Activated CD8-positive, alpha-beta T cell treated with anti-CD3 and anti-CD28 coated beads for 36 hours (primary cell): ENCODE measurements at places on chromosomes 5 and 9.
A peak's percentile ranks its signal among the peaks of the same experiment; 100 is the strongest.

DNA sequence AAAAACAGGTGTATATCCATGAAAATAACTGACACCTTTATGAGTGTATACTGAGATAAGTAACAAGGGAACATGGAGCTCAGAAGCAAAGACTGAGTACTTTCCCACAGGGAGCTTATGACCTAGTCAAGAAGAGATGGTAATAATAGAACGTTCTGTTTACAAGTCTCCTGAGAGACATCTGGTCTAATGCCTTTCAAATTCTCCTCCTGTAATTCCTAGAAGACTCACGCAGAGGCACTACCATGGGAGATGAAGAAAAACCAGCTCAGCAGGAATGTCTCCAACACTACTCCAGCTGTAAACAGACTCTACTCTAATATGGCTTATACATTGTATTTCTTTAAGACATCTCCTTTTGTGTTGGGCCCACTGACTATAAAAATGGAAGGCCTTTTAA lies 503.6 kb upstream of the TUSC1 start:
- DNase-seq, result no peak

GRCh38 chr5:107396351-107396690 lies 274.4 kb downstream of the EFNA5 start:
- no peak for DNase-seq

- no peak for DNase-seq
These were observed 30.4 kb upstream of the KLF9 start for GRCh38 chr9:70444904-70445303.

DNA sequence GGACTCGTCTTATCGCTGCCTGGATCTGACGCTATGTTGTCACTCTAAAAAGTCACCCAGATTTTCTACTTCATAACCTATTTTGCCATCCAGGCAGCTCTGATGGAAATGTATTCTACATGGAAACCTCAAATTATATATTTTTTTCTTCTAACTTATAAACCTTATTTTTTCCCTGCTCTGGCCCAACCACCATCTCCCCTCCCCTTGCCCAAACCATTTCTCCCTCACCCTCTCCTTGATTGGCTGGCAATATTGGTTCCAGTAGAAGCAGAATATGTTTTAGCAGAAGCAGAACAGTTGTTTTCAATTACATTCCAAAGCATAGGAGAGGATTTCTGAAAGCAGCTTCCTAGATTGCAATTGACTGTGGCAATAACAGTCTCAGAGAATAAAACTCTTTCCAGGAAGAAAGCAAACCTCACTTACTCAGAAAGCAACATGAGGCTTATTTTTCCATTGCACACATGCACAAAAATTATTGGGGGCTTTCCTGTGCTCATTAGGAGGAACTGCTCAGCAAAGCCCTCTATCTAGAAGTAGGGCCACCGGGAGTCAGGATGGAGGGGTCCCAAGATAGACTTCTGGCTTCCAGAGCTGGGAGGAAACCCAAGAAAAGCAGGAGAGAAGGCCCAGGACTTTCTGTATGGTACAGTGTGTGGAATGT lies 191.8 kb downstream of the ESM1 start:
- peak; percentile 35 for DNase-seq

- DNase-seq, result no peak
These were observed 23.1 kb downstream of the POLR1E start for GRCh38 chr9:37508834-37509206.

DNA sequence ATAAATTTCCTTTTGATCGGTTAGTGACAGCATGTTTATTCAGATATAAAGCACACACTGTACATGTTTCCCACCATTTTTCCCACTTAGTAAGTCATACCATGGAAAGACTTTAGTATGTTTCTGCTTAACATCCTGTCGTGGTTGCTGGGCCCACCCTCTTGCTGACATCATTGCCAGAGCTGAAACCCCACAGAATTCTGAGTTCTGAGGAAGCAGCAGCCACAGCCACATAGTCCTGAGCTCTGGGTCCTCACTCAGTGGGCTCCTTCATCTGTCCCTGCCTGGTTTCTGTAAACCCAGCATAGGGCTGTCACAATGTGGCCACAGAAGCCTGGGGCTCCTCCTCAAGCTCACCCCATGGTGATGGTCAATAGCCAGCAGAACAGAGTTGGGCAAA lies 441.5 kb downstream of the ENC1 start:
- DNase-seq, result peak; percentile 32

DNA sequence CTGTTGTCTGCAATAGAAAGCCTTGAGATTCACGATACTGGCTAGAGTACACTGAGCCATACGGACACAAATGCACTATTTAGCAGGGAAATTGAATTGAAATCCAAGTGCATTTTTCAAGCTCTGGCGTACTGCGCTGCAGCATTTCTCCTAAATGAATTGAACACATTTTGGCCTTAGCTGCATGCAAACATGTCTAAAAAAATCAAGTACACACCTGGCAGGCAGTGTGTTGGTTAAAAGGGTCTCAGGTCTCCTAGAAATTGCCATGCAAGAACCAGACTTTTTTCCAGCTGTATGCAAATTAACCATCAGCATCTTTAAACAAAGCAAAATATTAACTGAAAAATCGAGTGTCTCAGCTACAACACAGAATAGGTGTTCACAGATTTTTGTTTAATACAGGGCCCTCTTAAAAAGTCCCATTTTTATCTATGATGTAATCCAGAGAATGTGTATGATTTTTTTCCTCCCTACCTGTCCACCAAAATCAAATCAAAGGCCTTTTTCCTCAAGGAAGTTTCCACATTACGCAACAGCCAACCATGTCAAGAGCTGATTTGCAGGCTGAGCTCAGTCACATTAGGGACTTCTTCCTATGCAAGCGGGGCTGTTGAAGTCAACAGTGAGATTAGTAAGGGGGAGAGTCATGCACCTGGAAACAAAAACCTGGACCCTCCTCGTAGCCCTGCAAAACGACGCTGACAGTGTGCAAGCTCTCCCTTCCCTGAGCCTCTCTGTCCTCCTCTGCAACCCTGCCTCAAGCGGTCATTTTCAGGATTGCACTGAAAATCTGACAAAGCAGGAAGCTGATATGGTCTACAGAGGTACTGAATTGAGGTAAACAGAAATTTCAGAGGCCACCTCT lies 14.1 kb upstream of the SFXN1 start:
- DNase-seq, result peak; percentile 85

DNA sequence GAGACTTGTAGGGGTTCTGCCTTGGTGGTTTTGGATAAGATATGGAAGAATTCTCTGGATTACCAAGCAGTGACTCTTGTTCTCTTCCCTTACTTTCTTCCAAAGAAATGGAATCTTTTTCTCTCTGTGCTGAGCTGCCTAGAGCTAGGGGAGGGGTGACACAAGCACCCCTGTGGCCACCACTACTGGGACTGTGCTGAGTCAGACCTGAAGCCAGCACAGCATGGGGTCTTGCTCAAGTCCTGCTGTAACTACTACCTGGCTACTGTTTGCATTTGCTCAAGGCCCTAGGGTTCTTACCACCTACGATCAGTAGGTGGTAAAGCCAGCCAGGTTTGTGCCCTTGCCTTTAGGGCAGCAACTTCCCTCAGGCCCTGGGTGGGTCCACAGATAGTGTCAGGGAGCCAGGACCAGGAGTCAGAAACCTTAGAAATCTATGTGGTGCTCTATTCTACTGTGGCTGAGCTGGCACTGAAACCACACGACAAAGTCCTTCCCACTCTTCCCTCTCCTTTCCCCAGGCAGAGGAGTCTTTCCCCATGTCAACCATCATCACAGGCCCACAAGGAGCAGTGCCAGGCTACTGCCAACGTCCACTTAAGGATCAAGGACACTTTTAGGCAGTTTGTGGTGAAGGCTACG lies 53.8 kb downstream of the SREK1 start:
- no peak for DNase-seq

GRCh38 chr5:158143081-158143480 lies 284.1 kb upstream of the CLINT1 start:
- no peak for DNase-seq

DNA sequence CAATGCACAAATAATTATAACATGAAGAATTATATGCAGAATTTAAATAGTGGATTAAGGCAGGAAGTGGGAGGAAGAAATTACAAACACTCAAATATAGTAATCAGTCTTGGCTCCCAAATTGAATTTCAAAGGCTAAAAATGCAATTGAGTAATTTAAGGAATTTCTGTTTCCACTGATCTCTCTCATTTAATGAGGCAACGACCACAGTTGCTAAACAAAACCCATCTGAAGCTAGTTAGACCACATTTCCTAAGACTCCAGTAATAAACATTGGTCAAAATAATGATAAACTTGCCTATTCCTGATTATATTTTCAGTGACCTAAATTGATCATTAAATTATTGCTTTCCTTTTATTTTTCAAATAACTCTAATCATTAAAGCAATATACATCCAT lies 174.3 kb upstream of the GRIN3A start:
- no peak for DNase-seq

GRCh38 chr9:136726631-136727191 lies 14.3 kb downstream of the DIPK1B start:
- DNase-seq, result peak; percentile 70

- no peak for DNase-seq
These were observed 433.4 kb downstream of the TMEM38B start for GRCh38 chr9:106127776-106128175.

- DNase-seq, result peak; percentile 3
These were observed 13.3 kb upstream of the BTNL3 start for GRCh38 chr5:180975338-180975737.

- peak; percentile 21 for DNase-seq
These were observed 6.1 kb downstream of the RUSC2 start for GRCh38 chr9:35495984-35496383.

GRCh38 chr5:145104106-145104505 lies 731.0 kb downstream of the PRELID2 start:
- no peak for DNase-seq

GRCh38 chr9:136732444-136733178 lies 10.1 kb downstream of the LCN10 start:
- DNase-seq, result no peak

GRCh38 chr9:137461663-137462395 lies 2.7 kb upstream of the NSMF start:
- DNase-seq, result peak; percentile 98

DNA sequence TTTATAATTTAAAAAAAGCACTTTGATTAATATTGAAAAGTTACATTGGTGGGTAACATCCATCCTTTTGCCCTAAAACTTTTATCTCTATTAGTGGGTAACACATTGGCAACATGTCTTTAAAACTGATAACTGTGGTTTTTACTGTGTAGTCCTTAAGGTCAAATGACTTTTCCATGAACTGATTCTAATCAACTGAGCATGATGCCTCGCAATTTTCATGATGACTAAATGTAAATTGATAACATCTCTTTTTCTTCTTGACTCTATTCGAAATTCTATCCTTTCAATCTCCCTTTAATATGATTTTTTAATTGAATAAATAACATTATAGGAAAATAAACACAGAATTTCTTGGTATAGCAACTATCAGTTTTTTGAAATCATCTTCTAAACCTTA lies 6.3 kb upstream of the IL5 start:
- no peak for DNase-seq

GRCh38 chr5:150542933-150543445 lies 35.1 kb downstream of the NDST1 start:
- DNase-seq, result no peak

DNA sequence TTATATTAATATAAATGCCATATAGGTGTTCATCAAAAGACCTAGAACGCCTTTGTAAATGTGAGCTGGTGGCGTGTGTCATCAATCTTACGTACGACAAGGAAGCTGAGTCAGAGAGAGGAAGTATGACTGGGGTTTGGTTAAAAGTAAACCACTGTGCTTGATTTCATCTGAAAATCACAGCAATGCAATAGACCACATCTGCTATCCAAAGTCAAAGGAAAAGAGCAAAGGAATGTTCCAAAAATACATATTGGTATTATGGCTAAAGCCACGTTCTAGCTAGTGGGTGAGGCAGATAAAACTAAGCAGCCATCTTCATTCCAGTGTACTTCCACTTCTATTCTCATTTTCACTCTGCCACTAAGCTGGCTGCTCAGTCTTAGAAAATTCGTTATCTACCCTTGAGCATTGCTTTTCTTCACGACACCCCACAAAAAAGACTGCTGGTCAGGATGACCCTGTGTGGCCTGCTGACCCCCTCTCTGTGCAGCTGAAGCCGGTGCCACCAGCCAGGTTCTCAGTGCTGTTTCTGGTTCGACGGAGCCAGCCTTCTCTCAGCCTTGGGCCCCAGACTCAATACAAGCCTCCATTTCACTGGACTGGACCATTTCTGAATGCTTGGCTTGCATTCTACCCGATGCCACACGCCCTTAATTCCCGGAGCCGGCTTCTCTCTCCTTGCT lies 23.8 kb downstream of the SHC3 start:
- peak; percentile 68 for DNase-seq

- DNase-seq, result no peak
These were observed 158.1 kb downstream of the NPR3 start for GRCh38 chr5:32869216-32869615.

DNA sequence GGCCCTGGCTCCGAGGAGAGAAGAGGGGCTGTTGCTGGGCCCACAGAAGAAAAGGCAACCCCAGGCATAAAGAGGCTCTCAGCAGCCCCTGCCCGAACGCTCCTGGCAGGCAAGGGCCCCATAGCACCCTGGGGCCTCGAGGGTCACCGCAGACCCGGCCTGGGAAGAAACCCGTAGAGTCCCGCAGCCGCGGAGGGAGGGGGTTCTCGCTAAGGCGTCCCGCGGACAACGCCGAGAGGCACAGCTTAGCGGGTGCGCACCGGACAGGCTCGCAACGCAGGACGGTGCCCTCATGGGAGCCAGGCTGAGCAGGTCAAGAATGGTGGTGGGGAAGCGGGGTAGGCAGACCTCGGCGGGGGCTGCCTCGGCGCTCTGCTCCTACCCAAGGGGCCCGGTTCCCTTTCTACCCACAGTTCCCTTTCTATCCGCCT lies 6.7 kb downstream of the PITX1 start:
- DNase-seq, result no peak

DNA sequence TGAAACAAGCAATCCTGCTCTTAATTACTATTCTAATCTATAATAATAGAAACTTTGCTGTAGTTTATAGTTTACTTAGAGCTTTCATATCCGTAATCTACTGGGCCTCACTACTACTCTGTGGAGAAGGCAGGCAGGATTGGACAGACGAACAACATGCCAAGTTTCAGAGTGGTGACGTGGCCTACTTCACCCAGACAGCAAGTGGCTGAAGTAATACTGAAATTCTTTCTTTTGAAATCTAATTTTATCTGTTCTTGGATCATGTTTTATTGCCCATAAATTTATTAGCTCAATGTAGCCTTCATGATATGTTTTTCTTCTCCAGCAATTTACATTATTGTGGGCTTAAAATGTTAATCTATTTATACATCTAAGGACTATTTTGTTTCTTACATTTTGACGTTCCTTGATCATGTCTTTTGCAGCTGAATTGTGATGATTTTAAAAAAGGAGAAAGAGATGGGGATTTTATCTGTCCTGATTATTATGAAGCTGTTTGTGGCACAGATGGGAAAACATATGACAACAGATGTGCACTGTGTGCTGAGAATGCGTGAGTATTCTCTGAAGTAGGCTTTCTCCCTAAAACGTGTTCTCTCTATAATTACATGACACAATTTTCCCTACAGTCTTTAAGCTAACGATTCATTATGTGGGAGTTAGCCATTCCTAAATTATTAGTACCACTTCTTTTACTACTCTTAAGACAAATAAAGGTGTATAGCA lies 22.4 kb downstream of the SPINK5 start:
- no peak for DNase-seq
